ENCODE measurements at places on chromosomes 6 and 20.

DNA sequence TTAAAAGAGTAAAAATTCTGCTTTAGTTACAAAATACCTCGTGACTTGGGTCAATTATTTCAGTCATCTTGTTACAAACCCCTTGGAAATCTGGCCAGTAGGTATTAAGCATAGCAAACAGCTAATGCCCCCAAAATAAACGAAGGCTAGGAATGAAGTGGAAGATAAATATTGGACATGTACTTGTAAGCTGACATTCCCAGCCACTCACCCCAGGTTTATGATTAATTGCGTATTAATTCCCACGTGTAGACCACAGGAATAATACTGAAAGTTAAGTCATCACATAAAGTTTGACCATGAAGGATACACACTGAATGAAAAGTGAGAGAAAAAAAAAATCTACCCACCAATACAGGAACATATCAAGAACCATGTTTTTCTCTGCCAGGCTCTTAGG is 936.5 kb upstream of the ADGRB3 start:
- no peak for DNase-seq

DNA sequence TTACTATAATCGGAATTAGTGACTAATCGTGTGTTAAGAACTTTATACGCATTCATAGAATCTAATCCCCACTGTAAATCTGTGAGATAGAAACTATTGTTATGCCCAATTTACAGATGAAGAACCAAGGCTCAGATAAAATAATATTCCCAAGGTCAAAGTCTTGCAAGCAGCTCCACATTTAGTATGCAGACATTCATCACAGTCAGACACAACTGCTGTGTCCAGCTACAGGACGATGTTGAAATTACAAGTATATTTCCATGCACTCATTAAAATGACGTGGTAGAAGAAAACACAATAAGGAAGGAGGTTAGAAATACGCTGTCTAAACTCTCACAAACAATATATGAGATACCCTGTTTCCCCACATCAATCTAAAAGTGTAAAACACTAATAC is 82.5 kb downstream of the PREX1 start:
- DNase-seq, result no peak

GRCh38 chr6:81735756-81736380 is 16.6 kb downstream of the TENT5A start:
- DNase-seq, result no peak

GRCh38 chr20:19018881-19019280 is 193.6 kb upstream of the SLC24A3 start:
- no peak for DNase-seq

DNA sequence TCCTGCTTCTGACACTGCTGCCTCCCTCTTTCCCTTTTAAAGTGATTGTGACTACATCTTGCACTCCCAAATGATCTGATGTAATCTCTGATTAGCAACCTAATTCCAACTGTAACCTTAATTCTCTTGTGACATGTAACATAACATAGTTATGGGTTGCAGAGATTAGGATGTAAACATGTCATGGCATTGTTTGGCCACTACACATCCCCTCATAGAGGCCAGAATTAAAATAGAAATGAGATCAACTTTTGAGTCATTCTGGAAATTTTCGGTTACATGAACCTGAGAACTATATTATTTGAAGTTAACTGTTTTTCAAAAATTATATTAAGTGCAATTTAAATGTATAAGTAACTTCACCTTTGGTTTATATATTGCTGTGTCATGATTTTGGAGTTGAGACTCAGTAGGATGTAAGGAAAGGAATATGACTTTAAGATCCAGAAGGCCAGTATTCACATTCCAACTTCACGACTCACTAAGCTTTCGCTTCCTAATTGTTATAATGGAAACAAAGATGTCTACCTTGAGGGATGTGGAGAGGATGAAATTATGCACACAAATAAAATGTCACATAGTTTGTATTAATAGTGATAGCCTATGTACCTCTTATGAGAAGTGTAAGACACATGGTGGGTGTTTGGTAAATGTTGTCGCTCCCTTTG is 611.9 kb upstream of the MAP3K7 start:
- no peak for DNase-seq

DNA sequence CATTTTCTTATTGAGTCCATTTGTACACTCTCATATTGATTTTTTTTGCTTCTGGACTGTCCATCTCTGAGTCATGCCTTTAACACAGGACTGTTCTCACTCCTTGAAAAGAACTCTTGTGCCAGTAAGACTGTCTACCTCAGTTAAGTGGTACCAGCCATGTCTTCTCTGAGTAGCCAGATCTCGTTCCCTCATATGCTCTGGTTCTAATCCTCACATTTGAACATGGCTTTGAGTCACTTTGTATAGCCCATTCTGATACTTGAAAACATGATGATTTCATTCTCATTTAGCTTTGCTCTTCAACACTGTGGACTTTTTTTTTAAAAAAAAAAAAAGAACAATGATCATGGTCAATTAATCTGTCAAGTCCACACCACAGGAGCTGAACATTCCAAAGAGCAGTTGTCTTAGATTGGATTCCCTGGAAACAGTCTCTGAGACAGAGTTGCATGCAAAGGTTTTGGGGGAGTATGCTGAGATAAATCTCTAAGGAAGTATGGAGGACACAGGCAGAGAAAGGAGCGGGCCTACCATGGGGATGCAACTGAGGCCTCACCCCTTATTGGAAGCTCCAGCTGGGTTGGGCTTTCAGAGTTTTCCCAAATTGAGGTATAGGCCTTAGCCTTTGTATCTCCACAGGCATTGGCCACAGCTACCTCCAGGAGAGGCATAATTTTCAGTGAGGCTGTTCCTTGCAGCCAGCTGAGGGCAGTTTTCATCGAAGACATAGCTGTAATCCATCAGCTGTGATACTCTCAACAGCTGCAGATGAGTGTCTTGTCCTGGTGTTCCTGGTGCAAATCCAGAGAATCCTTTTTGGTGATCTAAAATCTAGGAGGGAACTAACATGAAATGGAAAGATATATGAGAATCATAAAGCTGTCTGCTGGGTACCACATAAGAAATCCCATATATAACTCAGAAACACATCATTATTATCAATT is 6.0 kb upstream of the PTCHD4 start:
- DNase-seq, result no peak

GRCh38 chr20:58678806-58679205 is 13.8 kb upstream of the NPEPL1 start:
- DNase-seq, result no peak

- no peak for DNase-seq
Measured at GRCh38 chr6:311679-312220, 19.5 kb downstream of the DUSP22 start.

DNA sequence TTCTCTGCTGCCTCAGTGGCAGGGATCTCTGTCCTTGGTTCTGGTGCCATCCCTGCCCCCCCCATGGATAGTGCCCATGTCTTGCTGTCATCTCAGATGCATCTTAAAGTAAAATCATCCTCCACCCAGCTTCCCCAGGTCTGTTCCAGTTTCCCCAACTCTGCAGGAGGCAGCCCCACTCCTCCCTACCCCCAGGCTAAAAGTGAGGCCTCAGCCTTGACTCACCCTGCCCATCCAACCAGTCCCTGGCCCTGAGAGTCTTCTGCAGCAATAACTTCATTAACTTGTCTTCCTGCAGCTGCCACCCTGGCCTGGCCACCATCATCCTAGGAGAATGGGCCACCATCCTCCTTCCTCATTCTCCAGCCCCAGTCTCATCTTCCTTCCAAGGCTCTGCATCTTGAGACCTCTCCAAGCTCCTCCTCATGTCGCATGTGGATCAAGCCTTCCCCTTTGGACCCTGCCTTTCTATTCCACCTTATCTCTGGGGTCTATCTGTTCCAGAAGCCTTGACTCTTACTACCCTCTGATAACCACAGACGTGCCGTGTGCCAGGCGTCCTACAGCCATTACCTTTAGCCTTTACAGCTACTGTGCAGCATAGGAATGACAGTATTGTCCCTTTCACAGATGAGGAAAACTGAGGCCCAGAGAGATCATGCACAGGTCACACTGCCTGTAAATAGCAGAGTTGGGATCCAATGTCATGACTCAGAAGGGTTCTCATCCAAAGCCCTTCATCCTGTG is 2.0 kb upstream of the PNPLA1 start:
- DNase-seq, result no peak

DNA sequence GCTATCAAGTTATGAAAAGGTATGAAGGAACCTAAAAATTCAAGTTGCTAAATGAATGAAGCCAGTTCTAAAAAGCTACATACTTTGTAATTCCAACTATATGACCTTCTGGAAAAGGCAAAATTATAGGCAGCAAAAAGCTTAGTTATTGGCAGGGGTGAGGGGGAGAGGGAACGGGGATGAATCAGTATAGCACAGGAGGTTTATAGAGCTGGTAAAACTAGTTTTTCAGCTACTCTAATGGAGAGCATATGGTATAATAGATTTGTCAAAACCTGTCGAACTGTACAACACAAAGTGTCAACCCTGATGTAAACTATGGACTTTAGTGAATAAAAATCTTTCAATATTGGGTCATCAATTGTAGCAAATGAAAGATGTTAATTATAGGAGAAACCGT is 18.7 kb downstream of the MANEA start:
- no peak for DNase-seq

DNA sequence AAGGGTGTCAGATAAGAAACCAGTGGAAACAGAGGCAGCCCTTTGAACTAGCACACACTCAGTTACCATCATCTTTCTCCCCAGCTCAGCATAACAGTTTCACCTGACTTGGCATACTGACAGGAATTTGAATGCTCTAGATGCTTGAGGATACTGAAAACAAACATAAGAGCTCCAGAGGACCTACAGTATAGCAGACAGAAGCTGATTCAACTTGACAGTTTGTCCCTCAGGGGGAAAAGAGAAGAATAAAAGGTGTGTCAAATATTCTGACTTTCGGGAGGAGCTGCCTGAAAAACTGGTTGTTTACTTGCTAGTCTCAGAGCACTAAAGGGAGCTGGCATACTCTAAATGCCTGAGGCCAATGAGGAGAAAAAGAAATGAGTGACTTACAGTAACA is 35.1 kb downstream of the EYS start:
- DNase-seq, result no peak

DNA sequence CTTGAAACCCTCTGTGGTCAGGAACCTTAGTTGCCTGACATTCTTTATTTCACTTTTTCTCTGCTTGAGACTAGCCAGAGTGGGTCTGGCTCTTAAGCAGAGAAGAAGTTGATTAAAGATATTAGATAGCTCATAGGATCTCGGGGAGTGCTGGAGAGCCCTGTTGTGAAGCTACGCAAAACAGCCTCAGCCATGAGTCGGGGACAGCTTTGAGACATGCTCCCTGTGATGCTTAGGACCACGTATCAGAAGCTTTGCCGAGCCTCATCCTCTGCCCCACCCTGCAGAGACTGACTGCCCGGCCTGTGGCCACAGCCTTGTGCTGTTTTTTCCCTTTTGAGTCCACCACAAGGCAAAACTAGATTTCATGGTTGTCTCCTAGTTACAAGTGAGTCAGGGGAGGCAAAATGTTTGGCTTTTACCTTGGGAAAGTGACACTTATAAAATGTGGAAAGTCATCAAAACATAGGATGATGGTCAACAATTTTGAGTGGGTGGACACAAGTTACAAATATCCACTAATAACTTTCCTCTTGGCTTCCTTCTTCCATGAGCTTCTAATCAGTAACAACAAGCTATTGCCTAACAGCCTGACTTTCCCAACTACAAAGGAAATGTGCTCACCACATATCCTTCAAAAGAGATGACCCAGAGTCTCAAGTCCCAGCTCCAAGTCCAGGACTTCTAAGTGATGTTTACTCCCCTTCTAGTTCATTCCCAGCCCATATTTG is 108.4 kb downstream of the JAG1 start:
- no peak for DNase-seq

Measured in CD4-positive, alpha-beta T cell treated with Interleukin-17A for 4 hours (primary cell).